ENCODE measurements at places on chromosomes 12 and 14.

GRCh38 chr14:67416810-67417209 is 4.8 kb upstream of the PLEK2 start:
- no peak for DNase-seq

DNA sequence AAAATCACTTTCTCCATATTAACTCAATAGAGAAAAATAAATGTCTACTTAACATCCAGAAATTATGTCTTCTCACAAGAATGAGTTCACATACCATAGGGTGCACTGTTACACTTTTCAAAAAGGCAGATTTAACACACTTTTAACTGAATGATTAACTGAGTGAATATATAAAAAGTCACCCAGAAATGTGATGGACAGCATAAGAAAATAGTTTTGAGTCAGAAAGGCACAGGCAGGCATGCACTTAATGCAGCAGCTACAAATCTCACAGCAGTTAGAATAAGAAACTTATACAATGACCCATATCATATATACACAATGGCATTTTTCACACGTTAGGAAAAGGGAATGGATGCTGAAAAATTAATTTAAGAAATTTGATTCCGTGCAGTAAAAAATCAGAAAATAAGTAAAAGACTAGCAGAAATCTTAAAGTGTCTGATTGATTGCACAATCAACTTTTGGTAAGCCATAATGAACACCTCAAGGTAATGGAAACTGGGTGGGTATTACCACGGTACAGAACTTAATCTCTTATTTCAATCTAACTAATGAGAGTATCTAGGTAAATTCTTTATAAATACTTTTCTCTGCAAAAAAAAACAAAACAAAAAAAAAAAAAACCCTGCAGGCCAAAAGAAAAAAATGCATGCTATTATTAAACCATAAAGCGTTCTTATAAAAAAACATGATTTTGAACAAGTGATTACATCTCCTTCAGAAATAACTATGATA is 3.5 kb downstream of the MED13L start:
- DNase-seq, result no peak

- DNase-seq, result no peak
Measured at GRCh38 chr14:99982537-99983250, 82.5 kb upstream of the EVL start.

DNA sequence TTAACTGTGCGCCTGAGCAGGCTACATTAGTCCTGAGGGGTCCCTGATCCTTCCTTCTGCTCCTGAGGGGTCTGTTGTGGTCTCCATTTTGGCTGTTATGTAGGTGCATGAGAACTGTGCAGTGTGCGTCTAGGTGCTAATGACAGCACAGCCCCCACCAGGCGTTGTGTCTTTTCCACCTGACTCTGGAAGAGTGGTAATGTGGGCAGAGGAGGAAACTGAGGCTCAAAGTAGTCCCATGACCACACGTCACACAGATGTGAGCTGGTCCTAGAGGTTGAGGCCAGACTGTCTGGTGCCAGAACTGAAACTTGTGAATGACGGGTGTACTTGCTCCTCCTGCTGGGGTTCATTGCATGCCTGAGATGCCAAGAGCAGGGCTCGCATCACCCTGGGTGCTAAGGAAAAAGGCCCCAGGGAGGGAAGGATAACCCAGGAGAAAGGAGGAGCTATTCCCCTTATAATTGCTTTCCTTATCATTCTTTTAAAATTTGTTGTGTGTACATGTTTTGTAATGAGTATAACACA is 111.8 kb downstream of the SLC25A47 start:
- no peak for DNase-seq

DNA sequence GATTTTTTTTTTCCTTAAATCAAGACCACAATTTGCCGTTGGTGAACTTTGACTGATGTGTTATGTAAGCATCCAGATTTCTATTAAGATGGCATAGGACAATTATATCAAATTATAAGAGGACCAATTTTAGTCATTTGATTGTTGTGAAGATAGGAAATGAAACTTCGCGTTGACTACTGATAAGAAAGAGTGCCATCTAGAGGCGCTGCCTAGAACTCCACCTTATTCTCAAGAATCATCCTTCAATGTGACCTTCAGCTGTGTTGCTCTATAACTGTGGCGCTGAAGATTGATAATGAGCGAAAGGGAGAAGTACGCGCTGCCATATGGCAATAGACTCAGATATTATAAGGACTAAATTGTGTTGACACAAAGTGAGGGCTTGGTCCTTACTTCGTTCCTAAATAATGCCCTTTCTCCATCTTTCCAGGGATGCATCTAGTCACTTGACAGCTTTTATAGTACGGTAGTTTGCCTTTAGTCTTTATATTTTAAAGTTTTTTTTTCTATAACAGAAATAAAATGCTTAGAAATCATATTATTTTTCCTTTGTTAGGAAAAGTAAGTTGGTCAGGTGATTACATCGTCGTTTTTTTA is 350.8 kb upstream of the STXBP6 start:
- no peak for DNase-seq

DNA sequence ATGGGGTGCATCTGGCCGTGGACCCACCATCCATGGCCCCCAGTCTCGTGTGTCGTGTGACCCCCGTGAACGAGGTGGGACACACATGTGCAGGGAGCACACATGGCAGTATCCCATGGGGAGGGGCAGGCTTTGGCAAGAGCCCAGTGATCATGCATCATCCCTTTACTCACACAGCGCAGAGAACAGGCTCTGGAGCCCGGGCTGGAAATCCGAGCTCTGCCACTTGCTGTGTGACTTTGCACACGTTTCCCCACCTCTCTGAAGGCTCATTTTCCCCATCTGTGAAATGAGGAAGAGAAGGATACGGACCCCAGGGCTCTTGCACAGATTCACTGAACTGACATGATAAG is 119.9 kb downstream of the PHETA1 start:
- no peak for DNase-seq

GRCh38 chr12:105357162-105357691 is 26.7 kb downstream of the C12orf75 start:
- no peak for DNase-seq

- DNase-seq, result no peak
Measured at GRCh38 chr12:19910681-19911080, 457.7 kb upstream of the PDE3A start.

DNA sequence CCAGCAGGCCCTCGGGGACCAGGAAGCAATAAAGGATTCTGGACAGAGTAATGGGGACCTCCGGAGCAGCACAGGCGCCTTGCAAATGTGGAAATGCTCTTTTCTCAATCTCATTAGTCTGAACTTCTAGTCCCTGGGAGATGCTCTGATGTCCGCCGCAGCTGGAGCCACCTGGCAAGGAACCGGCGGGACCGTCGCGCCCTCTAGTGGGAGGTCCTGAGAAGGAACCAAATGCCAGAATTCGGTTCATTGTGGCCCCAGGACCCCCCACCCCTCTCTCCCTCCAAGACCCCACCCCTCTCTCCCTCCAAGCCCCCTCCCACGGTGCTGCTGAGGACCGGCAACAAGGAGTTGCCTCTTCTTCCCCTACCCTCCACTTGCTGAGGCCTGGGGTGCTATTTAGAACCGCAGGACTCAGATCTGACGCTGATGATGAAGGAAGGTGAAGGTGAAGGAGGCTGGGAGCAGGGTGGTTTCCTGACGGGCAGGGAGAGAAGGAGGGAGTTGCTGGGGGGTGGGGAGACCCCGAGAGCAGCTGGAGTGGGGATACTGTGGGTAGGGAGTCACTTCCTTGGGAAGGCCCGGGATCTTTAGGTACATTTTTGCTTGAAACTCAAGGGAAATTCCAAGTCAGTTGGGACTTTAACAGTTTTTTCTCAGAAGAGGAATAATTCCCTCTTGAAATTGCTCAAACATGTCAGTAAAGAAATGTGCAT is 42.5 kb downstream of the SMIM41 start:
- DNase-seq, result peak; percentile 91

- peak; percentile 77 for DNase-seq
Measured at GRCh38 chr12:120439646-120440247, 1.8 kb downstream of the COX6A1 start.

DNA sequence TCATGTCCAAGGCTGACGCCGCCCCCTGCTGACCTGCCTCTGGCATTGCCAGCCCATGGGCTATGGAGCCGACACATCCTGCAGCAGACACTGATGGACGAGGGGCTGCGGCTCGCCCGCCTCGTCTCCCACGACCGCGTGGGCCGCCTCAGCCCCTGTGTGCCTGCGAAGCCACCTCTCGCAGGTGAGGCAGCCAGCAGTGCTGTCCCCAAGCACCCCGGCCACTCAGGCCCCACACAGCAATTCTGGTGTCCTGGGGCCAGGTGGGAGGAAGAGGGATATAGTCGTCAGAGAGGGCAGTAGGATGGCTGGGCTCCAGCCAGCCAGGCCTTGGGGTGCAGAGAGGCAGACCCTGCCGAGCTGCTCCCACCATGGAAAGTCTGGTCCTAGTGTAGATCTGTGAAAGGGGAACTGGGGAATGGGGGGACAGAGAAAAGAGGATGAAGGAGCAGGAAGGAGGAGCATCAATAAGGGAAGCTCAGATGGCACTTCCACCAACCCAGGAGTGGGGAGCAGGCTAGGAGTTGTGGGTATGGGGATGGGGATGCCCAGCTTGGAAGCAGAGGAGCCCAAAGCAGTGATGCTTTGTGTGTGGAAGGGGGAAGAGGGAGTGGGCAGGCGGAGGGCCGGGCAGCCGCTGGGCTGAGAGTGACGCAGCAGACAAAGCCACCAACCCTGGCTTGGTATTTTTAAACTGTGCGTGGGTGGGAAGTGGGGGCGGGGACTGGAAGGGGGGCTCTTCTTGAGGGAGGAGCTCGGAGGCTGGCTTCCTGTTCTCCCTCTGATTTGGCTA is 4.7 kb downstream of the NAB2 start:
- DNase-seq, result peak; percentile 89

GRCh38 chr14:99100497-99101270 is 171.3 kb downstream of the BCL11B start:
- DNase-seq, result no peak

- DNase-seq, result no peak
Measured at GRCh38 chr14:54894995-54895394, 7.6 kb downstream of the GCH1 start.

- no peak for DNase-seq
Measured at GRCh38 chr14:104446611-104447010, 133.0 kb upstream of the C14orf180 start.

Measured in spleen (tissue), 13 donors.